Posterior vena cava (tissue), 2 donors: ENCODE measurements at places on chromosomes 11 and 22. TPM values are rescaled to one million over a fixed set of nuclear protein-coding genes. Genes with fewer than 3 reads are reported as not detected.

PPP2R1B gene
- 22.5 TPM for total RNA-seq

DNA sequence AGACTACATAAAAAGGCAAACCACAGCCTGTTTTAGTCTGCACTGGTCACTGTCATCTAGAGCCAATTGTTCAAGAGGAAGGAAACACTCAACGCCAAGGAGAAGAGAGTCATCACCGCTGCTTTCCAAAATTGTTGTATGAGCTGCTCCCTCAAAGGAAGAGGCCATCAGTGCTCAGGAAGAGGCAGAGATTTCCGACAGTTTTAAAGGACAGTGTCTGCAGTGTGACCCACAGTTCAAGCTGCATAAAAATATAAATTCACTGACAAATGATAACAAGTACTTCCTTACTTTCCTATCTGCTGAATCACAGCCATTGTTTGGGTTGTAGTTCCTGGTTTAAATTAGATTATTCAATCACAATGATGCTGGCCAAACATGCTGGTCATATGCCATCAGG lies 16.4 kb downstream of the PRCP start:
- DNase-seq: no peak

DNA sequence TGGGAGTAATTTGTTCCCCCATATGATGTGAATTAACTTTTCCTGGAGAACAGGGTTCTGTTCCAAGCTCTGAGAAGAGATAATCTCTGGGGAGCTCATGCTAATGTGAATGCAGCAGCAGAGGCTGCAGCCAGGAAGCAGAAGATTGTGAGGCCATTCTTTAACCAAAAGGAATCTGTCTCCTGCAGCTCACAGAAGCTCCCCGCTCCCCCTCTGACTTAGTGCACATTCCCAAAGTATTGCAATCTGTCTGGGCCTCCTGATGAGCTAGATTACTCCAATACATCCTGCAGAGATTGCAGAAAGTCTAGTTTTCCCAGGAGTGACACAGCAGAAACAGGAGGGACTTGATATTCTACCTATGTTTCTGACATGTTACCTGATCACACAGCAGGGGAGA lies 420.6 kb upstream of the FAT3 start:
- DNase-seq: no peak

DNA sequence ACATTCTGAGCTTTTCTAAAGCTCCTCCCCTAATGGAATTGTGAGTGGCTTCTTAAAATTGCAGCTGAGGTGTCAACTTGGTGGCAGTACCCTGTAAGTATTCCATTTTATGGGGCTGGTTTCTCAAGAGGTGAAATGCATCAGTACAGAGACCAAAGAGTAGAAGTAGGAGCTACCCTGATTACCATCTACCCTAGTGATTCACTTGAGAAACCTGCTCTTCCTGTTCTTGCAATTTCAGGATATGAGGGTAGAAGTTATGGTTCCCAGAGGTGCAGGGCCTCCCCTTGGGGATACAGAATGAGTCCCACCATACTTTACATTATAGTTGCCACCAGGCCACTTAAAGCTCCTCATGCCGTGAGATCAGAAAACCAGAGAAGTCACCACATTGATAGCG lies 944.6 kb downstream of the OPCML start:
- no peak for DNase-seq

SMTNL1 gene
- not detected for total RNA-seq
